K562 (cell line): ENCODE measurements at places on chromosomes 1 and 21. TPM values are rescaled to one million over a fixed set of nuclear protein-coding genes. Genes with fewer than 3 reads are reported as not detected.

DNA sequence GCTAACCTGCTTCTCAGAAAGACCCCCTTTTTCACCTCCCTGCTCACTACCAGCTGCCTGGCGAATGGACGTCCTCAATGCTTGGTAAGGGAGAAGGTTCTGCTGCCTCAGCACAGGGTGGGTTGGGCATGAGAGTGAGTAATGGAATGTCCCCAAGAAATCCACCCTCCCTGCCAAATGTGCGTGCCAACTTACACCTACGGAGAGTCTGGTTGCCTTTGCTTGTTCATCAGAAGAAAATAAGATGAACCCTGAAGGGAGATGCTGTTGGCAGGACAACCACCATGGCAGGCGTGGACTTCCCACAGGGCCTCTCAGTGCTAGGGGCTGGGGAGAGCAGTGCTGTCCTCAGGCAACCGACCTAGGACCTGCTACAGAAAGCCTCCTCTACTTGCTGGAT lies 106.0 kb downstream of the XCL2 start:
- no peak for DNase-seq
- H3K4me1 ChIP-seq: no peaks in the 10 kb centered on the region
- peaks cover 36% of the 10 kb centered on the region for H3K27me3 ChIP-seq
- no peak overlapping the region for H3K27ac ChIP-seq
- H3K4me3 ChIP-seq: no peak overlapping the region

DNA sequence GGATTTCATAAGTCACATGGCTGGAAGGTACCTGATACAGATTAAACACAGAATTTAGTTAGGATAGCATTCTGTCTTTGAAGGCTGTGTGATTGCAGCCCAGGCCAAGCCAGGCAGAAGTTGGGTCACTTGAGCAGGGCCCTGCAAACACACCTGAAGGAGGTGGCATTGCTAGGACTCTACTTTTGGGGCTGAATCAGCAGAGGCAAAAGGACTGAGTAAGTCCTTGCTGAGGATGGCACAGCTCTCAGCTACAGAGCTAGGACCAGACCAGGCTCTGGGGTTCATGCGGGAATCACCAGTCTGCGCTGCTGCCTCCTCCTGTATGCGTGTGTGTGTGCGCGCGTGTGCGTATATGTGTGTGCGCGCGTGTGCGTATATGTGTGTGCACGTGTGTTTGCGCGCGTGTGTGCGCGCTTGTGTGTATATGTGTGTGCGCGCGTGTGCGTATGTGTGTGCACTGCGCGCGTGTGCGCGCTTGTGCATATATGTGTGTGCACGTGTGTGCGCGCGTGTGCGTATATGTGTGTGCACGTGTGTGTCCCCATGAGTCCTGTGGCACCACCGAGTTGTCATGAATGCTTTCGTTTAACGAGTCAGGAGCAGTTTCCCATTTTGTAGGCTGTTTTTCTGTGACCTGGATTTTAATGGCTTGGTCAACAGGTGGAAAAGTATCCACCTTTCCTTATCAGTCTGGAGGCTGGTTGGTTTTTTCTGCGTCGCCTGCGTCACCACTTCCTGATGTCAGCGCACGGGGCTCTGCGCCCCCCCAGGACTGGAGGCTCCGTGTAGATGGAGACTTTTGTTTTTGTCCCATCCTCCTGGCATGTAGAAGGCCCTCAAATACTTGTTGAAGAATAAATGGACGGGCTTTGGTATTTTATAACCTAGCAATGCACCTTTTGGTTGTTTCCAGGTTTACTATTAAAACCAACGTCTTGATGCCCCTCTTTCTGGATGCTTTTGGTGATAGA lies 34.7 kb downstream of the ADARB1 start:
- H3K4me1 ChIP-seq: peaks cover 38% of the 10 kb centered on the region
- no peaks in the 10 kb centered on the region for H3K36me3 ChIP-seq
- no peak overlapping the region for H3K27ac ChIP-seq
- DNase-seq: no peak
- no peak overlapping the region for H3K4me3 ChIP-seq

GRCh38 chr1:119226321-119226720 lies 85.9 kb upstream of the WARS2 start:
- no peak overlapping the region for H3K4me3 ChIP-seq
- H3K36me3 ChIP-seq: no peaks in the 10 kb centered on the region
- DNase-seq: no peak
- no peak overlapping the region for H3K27ac ChIP-seq
- H3K4me1 ChIP-seq: no peaks in the 10 kb centered on the region

DNA sequence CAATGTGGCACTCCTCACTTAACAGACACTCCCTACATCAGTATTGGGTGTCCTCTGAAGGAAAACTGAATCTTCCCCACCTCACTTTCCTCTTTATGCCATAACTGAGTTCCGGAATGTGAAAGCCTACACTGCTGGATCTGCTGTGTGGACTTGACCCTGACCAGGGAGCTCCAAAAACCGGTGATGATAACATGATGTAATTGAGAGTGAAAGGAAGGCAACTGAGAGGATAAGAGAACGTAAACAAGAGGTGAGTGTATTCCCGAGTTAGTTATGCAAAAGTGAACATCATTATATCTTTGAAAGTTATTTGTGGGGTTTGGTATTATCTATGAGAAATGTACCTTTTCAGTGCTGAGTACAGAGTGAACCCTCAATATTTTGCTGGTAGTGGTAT lies 1794.8 kb downstream of the MRPL39 start:
- H3K27ac ChIP-seq: peak overlapping the region; percentile 75
- H3K4me1 ChIP-seq: no peaks in the 10 kb centered on the region; the same call in 1 of the 3 replicates
- H3K4me3 ChIP-seq: no peak overlapping the region
- no peaks in the 10 kb centered on the region for H3K27me3 ChIP-seq
- DNase-seq: peak; percentile 24

FMOD gene
- total RNA-seq: 0.13 and 0.20 TPM in 2 replicates

SRSF4 gene
- total RNA-seq: 93.1 and 93.2 TPM in 2 replicates
